ENCODE measurements at places on chromosomes 6 and 20.

DNA sequence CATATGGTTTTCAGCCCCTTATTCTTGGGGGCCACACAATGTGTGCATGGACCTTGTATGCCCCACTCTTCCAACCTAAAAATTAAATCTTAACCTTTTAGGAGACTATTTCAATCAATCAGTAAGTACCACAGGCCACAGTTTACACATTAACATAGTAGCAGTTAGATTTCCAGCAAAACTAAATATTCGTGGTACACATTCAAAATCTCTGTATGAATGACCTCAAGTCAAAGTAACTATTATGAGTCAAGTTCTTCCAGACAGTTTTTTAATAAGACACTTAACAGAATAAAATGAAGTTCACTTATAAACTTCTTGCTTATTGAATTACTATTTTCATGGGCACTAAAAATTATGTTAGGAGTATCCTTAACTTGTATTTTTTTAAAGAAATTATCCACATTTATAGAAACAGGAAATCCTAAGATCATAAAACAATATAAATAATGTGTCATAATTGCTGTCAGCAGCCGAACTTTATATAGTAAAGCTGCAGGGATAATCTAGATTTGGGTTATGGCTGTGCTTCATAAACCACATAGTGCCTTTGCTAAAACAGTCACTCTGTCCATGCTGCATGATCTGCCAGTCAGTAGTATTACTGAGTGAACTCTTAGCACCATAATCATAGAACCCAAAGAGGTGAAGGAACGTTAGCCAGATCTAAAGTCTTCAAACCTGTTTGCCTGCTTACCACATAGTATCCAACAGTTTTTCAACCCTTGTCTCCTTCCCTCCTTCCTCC lies 21.7 kb downstream of the SEC63 start:
- DNase-seq, result no peak

GRCh38 chr6:48809245-48809644 lies 653.8 kb downstream of the MMUT start:
- no peak for DNase-seq

- DNase-seq, result no peak
These were observed 72.2 kb downstream of the RPP40 start for GRCh38 chr6:4931530-4932227.

GRCh38 chr20:10543480-10543879 lies 108.4 kb downstream of the SLX4IP start:
- DNase-seq, result no peak

- DNase-seq, result no peak
These were observed 456.4 kb downstream of the COL12A1 start for GRCh38 chr6:74749211-74750147.

DNA sequence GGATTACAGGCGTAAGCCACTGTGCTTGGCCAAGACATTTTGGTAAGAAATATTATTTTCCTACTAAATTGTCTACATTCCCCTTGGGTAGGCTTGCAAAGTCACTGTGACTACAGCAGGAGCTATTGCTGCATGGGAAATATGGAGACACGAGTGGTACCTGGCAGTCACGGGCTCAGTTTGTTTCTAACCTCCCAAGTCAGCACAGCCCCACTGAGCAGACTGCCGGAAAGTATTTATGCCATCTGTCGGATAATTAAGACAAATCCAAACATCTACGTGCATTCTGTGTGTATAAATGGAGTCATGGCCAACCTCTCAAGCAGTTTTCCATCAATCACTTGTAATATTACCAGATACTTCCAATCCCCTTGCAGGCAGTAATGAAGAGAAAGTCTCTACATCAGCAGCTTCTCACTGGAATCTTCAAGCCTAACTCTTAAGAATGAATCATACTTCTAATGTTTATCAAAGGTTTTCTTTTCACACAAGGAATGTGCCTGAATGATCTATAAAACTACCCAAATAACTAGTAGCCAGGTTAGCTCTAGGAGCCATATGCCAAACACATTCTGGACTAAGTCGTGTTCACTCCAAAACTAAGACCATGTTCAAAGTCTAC lies 20.1 kb downstream of the PSMB1 start:
- no peak for DNase-seq

DNA sequence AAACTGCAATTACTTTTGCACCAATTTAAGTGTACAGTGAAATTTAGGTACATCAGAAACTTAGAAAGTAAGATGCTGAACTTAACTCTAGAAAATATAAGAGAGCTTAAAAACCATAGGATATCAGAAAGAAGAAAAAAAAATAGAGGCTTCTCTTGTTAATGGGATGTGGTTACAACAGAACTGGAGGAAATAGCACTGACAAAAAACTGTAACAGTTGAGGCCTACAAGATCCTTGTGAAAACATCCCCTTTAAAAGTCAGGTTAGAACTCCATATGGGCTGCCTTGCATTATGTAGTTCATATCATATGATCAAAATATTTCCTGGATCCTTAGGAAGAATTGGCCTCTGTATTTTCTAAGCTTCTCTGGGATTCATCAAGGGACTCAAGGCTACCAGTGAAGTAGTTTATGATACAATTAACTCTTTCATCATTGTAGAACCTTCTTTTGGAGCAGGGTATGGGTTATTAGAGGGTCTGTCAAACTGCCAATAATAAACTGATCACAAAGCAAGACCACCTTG lies 24.8 kb downstream of the MTCL3 start:
- DNase-seq, result no peak

- no peak for DNase-seq
These were observed 207.3 kb downstream of the BMP7 start for GRCh38 chr20:57059055-57059596.

DNA sequence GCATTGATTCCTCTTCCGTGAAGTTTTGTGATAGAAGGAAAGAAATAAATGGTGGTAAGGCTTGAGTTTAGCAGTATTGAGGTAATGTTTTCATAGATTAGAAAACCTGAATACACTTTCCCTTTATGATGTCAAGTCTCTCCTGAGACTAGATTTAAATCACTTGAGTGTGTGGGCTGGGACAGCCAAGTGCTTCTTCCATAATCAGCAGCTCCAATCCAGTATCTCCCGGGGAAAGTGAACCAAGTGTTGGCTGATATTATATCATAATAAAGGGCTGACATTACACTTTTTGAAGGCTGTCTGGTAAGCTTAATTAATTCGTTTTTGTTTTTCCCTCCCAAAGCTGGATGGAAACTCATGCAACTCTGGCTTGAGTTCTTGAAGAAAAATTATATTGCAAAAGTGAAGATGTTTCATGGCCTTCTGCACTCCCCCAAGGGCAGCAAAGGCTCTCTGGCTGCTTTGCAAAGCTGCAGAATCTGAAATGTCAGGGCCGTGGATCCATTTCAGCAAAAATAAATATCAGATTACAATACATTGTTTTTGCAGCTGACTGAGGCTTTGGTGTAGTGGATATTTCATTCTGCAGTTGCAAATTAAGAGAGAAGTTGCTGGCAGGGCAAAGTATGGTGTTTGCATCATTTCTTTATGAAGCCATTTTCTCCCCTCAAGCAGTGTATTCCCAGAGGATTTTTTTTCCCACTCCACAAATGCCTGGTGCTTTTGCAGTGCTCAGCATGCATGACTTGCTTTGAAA lies 101.2 kb downstream of the MKKS start:
- no peak for DNase-seq

- DNase-seq, result no peak
These were observed 151.3 kb downstream of the RALGAPA2 start for GRCh38 chr20:20561172-20561571.

DNA sequence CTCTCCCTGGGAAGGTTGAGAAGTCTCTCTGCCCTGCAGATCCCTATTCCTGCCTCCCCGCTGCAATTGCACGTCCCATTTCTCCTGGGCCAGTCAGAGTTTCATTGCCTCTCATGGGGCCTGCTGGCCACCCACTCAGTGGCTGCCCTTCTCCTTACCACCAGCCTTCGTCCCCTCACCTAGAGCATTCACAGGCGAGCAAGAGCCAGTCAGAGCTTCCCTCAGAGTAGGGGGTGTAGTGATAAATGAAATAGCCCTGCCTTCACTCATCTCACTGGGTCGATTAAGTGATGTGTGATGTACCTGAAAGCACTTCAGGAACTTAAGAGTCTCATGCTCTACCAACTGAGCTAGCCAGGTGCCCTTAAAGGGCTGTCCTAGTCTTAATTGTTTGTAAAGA lies 52.0 kb upstream of the FANCE start:
- DNase-seq, result no peak

DNA sequence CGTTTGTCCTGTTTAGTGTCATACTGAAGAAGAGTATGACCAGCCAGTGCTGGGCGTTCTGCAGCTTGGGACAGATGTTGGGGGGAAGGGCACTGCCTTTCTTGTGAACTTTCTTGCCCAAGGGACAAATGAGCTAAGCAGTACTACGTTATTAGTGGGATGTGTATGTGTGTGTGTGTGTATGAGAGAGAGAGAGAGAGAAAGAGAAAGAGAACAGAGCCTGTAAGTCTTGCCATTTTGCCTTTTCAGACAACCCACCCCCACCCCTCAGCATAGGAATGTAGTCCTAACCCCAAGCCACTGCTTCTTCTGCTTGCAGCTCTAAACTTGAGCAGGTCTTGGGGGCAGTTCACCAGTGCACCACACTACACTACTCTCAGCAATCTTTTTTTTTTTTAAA lies 45.5 kb downstream of the E2F3 start:
- no peak for DNase-seq

GRCh38 chr6:49531774-49532569 lies 18.5 kb upstream of the C6orf141 start:
- no peak for DNase-seq

GRCh38 chr6:135358251-135358821 lies 139.2 kb downstream of the AHI1 start:
- no peak for DNase-seq

DNA sequence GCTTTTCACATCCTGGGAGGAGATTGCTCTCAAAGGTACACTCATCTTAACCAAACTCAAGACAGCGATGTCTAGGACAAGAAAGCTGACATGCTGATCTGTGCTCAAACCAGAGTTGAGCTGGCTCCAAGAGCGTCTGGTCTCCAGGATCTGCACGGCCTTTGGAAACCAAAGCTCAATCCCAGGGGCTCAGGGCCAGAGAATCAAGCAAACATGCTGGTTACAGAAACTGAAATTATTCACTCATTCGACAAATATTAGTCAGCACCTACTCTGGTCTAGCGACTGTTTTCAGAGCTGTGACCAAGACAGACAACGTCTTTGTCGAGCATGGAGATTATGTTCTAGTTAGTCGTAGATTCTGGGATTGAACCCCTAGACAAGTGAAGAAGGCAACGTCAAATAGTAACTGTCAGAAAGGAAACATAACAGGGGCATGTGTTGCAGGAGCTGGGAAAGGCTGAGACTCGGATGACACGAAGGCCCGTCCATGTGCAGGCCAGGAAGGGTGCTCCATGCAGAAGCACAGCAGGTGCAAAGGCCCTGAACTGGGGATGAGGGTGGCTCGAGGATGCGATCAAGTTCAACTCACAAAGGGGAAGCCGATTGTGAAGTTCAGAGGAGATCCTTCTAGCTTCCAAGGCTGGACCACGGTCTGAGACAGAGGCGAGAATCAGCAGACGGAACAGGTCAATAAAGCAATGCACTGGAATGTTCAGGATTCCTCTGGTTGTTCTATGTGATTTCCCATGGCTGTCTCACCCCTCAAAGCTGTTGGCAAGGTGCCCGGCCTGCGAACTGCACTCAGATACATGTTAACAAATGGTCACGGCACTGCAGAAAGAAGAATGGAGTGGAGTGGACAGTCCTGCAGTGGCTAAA lies 12.5 kb upstream of the PCK1 start:
- no peak for DNase-seq

DNA sequence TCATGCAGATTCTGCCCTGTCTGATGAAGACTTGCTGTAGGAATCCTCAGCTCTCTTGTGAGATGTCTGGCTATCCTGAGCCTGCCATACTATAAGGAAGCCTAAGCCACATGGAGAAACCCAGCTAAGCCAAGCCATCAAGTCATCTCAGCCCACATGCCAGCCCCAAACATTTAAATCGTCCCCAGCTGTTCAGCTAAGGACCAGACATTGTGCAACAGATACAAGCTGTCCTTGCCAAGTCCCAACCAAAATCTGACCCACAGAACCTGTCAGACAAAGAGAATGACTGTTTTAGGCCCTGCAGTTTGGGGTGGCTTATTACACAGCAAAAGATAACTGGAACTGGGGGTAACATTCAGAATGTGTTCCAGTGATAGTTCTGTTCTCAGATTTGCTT lies 36.8 kb upstream of the FOXC1 start:
- DNase-seq, result no peak

DNA sequence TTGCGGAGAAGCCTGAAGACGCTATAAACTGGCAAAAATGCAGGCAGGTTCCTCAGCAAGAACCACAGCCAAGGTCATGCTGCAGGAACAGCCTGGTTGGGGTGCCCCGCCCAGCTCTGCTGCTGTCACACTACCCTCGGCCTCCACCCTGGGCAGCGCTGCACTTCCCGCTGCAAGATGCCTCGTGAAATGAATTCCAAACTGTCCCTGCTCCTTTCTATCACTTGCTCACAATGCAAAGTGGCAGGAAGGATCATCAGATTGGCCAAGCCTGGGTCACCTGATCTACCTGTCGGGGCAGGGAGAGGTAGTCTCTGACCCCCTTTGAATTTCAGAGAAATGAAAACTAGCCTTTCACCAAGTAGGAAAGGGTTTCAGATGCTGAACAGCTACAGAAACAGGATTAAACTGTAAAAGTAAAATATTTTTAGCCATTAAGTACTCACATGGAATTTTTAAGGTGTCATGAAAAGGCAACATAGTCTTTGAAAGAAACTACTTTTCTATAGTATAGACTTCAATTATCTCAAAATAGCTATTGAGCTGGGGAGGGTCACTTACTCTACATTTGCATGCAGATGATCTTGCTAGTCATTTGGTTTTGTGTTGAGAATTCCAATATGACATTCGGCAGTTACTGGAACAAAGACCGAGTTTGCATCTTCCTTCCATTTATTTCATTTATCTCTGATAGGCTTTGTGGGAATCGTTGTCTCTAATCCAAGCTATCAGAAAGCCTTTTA lies 236.4 kb upstream of the ASCC3 start:
- DNase-seq, result no peak

GRCh38 chr6:12062605-12063004 lies 50.5 kb downstream of the HIVEP1 start:
- DNase-seq, result no peak

DNA sequence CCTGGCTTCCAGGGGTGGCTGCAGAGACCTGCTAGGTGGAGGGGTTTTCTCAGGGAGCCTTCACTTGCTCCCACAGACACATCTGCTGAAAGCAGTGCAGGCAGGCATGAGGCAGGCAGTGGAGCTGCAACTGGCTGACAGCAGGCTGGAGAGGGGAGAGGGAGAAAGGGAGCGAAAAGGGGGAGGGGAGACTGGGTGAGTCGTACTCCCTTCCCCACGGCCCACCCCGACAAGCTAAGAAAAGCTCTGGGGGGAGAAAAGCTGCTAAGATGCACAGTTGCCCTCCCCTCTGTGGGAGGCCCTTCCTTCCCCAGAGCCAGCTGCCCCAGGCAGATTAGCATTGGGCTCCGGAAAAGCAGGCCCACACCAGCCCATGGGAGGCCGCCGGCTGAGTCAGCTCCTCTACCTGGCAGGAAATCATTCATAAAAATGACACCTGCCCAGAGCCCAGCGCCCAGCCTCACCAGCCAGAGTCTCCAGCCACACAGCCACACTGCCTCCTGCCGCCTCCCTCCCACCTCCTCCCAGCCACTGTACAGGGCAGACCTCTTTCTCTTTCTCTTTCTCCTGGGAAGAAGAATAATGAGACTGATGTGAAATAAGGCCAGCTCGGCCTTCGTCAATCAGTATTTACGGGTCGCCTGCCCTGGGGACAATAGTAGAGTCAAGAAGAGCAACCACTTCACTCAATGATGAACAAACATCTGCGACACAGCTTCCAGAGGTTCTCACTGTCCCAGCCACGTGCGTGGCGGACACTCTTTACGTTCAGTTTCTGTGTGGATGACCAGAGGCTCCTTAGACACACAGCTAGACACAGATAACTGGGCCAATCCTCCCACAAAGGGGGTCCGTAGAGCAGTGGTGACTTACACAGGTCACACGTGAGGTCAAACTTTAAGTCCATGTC lies 7.7 kb upstream of the C20orf203 start:
- DNase-seq, result no peak
